ENCODE measurements at places on chromosomes 13 and 19. TPM values are rescaled to one million over a fixed set of nuclear protein-coding genes. Genes with fewer than 3 reads are reported as not detected.

Gene DAND5
- not detected for total RNA-seq

Gene MTUS2
- 4.0 TPM for total RNA-seq

Gene ZNF763
- 0.66 TPM for total RNA-seq

Gene MYO16
- under 0.01 TPM for total RNA-seq

Gene SLC5A5
- total RNA-seq, result not detected

Gene PEG3
- total RNA-seq, result 3.1 TPM

Gene KRTDAP
- total RNA-seq, result not detected

Gene FFAR1
- total RNA-seq, result 1.6 TPM

Gene CYP2S1
- 6.7 TPM for total RNA-seq

DNA sequence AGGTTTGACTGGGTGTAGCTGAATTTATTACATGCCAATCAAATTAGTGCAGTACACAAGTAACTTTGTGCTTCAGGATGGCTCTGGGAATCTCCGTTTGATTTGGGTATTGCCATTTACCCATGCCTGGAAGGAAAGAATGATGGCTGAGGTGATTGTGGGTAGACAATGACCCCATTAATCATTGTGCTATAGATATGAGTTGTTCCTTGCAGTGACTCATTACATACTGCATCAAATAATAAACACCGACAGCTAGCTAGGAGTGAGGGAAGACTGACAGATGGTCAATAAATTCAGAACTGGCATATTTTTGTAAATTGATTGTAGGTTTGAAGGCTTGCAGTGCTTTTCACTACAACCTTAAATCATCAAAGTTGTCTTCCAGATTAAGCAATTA lies 1069.5 kb downstream of the DIAPH3 start:
- no peaks in the 10 kb centered on the region for H3K27me3 ChIP-seq
- no peak overlapping the region for H3K27ac ChIP-seq
- H3K36me3 ChIP-seq, result no peaks in the 10 kb centered on the region
- no peak for DNase-seq

GRCh38 chr13:38743466-38743865 lies 56.6 kb downstream of the FREM2 start:
- no peaks in the 10 kb centered on the region for H3K27me3 ChIP-seq
- no peak overlapping the region for H3K27ac ChIP-seq
- no peak for DNase-seq
- no peak overlapping the region for H3K4me3 ChIP-seq

GRCh38 chr19:45187421-45188100 lies 9.0 kb downstream of the BLOC1S3 start:
- H3K4me3 ChIP-seq, result no peak overlapping the region
- H3K27me3 ChIP-seq, result no peaks in the 10 kb centered on the region
- no peaks in the 10 kb centered on the region for H3K4me1 ChIP-seq
- H3K36me3 ChIP-seq, result no peaks in the 10 kb centered on the region

- no peaks in the 10 kb centered on the region for H3K27me3 ChIP-seq
- DNase-seq, result no peak
- no peak overlapping the region for H3K4me3 ChIP-seq
- H3K27ac ChIP-seq, result no peak overlapping the region
These were observed 27.0 kb downstream of the TMEM161A start for GRCh38 chr19:19111136-19111835.

DNA sequence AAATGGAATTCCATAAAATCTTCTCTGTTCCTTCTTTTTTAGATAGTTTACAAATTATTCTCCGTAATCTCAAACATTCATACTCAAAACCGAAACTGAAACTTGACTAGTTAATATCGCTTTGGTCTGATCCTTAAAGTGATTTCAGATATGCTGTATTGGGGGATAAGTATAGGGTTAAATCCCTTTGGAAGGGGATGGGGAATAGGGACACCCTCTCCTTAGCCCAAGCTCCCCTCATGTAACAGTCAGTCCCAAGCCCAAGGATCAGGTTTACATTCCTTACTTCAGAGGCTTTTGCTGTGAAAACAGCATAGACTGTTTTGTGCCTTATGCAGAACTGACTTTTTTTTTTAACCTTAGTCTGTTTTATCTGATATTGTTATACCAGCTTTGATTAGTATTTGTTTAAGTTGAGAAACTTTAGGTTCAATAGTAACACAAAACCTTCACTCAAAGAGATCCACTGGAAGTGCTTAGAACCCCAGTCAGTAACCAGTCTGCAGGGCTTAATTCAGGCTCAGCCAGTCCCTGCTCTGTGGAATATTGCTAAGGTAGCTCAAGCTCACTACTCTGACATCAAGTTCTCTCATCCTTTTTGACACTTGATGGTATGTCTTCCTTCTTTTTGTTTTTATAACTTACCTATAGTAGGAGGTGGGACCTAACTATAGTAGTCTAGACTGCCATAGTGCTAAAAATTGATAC lies 10.5 kb downstream of the CDADC1 start:
- H3K27me3 ChIP-seq, result no peaks in the 10 kb centered on the region
- H3K4me1 ChIP-seq, result no peaks in the 10 kb centered on the region

DNA sequence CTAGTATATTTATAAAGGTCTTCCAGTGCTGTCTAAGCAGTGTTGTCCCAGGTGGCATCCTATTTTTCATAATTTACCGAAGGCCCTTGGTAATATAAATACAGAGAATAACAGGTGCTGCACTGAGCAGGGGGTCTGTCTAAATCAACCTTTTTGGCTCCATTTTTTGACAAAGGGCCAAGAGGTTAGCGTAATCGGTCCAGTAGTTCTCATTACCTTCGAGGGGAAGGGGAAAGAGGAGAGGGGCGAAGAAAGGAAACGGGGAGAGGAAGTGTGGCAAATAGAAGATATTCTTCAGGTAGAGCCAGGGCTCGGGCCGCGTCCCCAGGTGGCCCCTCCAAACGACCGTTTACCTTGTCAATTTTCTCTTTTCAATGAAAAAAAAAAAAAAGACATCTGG lies 749 bp upstream of the PAN3 start:
- H3K4me1 ChIP-seq, result peaks cover 30% of the 10 kb centered on the region
- H3K4me3 ChIP-seq, result peak overlapping the region; percentile 94
- H3K36me3 ChIP-seq, result no peaks in the 10 kb centered on the region
- H3K27ac ChIP-seq, result peak overlapping the region; percentile 99
- peak; percentile 21 for DNase-seq

DNA sequence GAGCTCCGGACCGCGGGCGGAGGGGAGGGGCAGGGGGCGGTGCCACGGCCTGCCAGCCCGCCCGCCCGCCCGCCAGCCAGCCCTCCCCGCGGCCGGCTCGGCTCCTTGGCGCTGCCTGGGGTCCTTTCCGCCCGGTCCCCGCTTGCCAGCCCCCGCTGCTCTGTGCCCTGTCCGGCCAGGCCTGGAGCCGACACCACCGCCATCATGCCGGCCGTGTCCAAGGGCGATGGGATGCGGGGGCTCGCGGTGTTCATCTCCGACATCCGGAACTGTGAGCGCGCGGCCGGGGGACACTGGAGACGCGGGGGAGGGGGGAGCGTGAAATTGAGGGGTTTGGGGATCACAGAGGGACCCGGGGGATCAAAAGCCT lies at the start of gene AP2A1:
TSS of gene AP2A1 (plus strand) at position 72 of the 370 bp plus-strand sequence. CDS start at position 205, 133 bp downstream.
- H3K4me3 ChIP-seq, result peak within 1 kb of the TSS; percentile 95
- peaks cover 24% of the 10 kb centered on the region for H3K4me1 ChIP-seq
- DNase-seq, result no peak
- no peaks in the 10 kb centered on the region for H3K27me3 ChIP-seq
- H3K36me3 ChIP-seq, result no peaks in the 10 kb centered on the region
- H3K27ac ChIP-seq, result peak within 1 kb of the TSS; percentile 89

DNA sequence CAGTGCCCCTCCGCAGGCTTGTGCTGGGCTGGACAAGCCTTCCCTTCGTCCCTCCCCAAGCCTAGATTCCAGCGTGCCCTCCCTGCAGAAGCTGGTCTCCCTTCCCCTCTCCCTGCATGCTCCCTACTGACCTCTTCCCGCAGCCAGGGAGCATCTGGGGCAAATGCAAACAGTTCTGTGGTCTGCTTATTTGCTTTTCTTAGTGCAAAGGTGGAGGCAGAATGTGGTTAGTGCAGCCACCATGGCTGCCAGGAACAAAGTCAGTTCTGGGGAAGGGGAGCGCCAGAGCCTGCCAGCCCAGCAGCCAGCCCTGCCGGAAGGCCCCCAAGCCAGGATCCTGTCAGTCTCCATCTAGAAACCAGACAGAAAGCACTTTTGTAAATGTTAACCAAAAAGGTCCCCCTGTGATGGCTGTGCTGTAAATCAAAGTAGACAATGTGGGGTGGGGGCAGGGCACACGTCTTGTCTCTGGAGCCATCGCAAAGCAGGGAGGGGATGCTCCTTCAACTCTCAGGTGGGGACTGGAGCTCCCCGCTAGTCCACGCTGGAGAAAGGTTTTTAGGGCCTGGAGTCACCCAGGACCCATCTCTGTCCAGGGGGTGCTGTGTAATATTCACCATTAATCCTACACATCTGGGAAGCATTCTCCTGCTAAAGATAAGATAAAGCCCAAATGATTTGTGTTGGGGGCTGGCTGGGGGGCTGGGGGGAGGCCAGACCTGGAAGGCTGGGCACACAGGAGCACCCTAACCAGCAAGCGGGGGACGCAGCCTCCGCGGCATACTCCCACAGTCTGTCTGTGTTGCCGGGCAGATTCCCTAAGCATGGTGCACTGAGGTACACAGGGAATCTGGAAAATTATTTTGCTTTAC lies 30.9 kb downstream of the SERP2 start:
- no peak overlapping the region for H3K4me3 ChIP-seq
- H3K4me1 ChIP-seq, result peaks cover 19% of the 10 kb centered on the region
- DNase-seq, result no peak
- H3K36me3 ChIP-seq, result no peaks in the 10 kb centered on the region

- no peaks in the 10 kb centered on the region for H3K27me3 ChIP-seq
- H3K27ac ChIP-seq, result no peak overlapping the region
- no peak overlapping the region for H3K4me3 ChIP-seq
- no peak for DNase-seq
- H3K4me1 ChIP-seq, result no peaks in the 10 kb centered on the region
These were observed 27.4 kb downstream of the IRS2 start for GRCh38 chr13:109758937-109759480.

DNA sequence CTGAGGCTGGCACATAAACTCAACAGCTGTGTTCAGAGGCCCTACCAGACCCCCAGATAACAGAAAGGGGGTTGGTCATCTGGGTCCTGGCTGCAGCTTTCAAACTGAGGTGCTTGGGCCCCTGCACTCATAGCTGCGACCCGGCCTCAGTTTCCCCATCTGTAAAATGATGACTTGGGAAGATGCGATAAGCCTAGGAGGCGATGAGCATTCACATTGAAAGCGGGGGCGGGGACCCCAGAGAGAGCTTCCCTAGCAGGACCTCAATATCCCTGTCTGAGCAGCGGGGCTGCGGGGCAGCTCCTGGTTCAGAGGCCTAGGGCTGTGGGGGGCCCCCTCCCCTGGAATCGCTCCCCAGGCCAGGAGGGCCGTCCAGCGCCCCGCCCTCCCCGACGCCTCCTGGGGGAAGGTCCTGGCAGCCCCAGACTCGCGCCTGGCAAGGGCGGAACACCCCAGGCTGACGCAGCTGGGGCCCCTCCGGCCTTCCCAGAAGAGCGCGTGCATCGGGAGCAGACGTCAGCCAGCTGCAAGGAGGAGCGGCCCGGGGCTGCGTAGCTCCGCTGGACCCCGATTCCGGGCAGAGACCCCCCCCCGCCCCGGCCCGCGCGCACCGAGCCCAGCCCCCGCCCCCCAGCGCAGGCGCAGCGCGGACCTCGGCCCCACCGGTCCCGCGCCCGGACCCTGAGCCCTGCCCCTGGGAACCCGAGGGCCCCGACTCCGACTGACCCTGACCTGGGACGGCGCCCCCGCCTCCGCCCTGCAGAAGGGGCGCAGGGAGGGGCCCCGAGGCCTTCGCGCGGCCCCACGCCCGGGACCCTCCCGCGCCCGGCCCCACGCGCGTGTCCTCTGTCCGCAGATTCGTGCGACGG lies 3.5 kb downstream of the FSTL3 start:
- peak; percentile 67 for DNase-seq
- H3K27ac ChIP-seq, result peak overlapping the region; percentile 83
- no peaks in the 10 kb centered on the region for H3K36me3 ChIP-seq

- no peaks in the 10 kb centered on the region for H3K27me3 ChIP-seq
- DNase-seq, result no peak
- H3K4me1 ChIP-seq, result no peaks in the 10 kb centered on the region
- no peaks in the 10 kb centered on the region for H3K36me3 ChIP-seq
- H3K27ac ChIP-seq, result no peak overlapping the region
- H3K4me3 ChIP-seq, result no peak overlapping the region
These were observed 8.1 kb upstream of the ADGRE2 start for GRCh38 chr19:14786421-14786851.

- H3K27me3 ChIP-seq, result no peaks in the 10 kb centered on the region
- no peaks in the 10 kb centered on the region for H3K4me1 ChIP-seq
- H3K27ac ChIP-seq, result no peak overlapping the region
- no peak overlapping the region for H3K4me3 ChIP-seq
- H3K36me3 ChIP-seq, result no peaks in the 10 kb centered on the region
These were observed 64.2 kb downstream of the TEX29 start for GRCh38 chr13:111384441-111385182.

DNA sequence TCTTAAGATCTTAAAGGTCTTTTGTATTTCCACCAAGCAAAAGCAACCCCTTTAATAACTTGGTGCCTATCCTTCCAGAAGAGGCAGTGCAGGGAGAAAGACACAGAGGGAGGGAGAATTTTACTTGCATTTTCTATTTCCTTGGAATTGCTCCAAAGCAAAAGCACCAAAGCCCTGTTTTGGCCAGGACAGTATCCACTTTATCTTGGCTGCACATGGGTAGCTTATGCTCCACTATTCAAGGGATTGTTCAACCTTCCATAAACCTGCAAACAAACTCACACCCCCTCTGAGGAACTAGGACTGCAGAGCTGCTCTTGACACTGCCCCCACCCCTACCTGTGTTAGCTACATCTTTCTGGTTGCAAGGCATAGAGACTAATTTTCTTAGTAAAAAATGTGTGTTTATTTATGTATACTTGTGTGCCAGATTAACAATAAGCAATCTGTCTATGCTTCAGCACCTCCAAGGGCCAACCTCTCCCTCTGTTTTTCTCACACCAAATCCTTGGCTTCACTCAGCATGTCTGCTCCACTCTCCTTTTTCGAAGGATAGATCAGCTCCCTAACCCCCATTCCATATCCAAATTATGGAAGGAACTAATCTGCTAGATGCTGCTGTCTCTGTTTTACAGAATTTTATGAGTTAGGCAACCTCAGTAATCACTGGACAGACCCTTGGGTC lies 68.1 kb upstream of the KLF12 start:
- no peaks in the 10 kb centered on the region for H3K27me3 ChIP-seq
- no peak overlapping the region for H3K27ac ChIP-seq
- H3K4me1 ChIP-seq, result no peaks in the 10 kb centered on the region
- H3K4me3 ChIP-seq, result no peak overlapping the region
- H3K36me3 ChIP-seq, result no peaks in the 10 kb centered on the region
- DNase-seq, result no peak

DNA sequence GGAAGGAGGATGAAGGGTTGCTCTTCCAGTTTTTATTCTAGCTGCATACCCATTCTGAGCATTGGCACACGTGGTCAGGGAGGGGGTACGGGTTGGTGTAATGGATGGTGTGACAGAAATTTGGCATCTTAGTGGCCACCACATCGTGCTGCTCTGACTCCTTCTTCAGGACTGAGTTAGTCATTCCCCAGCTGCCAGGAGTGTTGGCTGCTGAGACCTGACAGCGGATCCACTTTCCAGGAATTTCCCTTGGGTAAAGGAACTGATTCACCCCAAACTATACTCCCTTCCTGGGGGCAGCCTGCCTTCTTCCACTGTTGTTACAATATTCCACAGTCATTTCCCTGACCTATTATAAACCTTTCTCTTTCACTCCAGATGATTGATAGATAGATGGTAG lies 595.5 kb upstream of the KLHL1 start:
- no peak overlapping the region for H3K27ac ChIP-seq
- no peaks in the 10 kb centered on the region for H3K36me3 ChIP-seq
- no peak overlapping the region for H3K4me3 ChIP-seq
- no peaks in the 10 kb centered on the region for H3K4me1 ChIP-seq
- H3K27me3 ChIP-seq, result no peaks in the 10 kb centered on the region

Measured in body of pancreas (tissue), 4 donors.